ENCODE measurements at places on chromosomes 11 and 22.

- no peak for DNase-seq
Observed at GRCh38 chr11:38900211-38900610, 2302.2 kb upstream of the RAG2 start.

DNA sequence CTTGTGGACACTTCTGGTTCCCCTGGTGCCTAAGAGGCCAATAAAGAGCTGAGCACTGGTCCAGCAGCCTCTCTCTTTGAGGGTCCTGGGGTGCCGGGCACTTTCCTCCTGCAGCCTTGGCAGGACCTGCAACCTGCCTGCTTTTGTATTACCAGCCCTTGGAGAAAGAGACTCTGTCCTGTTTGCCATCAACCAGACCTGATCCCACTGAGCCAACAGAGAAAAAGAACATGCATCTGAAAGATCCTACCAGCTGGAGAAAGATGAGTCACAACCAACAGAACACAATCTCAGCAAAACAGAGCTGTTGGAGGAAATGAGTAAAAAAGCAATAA lies 321.0 kb downstream of the DDX10 start:
- no peak for DNase-seq

- DNase-seq, result no peak
Observed at GRCh38 chr11:27309046-27309445, 54.0 kb downstream of the CCDC34 start.

DNA sequence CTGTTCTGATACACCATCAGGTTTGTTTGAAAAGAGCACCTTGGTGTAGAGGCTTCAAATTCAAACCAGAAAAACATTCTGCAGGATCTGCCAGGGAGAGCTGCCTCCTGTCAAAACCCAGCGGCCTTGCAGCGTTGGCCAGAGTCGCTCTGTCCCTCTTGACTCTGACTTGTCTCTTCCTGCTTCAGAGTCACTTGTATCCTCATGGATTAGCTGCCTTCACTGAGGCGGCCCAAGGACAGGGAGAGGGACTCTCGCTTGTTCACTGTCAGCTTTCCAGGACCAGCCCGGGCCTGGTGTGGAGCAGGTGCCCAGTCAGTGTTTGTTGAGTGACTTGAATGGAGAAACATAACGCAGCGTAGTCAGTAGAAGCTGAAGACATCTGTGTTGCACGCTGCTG lies 18.0 kb downstream of the TBC1D22A start:
- no peak for DNase-seq

DNA sequence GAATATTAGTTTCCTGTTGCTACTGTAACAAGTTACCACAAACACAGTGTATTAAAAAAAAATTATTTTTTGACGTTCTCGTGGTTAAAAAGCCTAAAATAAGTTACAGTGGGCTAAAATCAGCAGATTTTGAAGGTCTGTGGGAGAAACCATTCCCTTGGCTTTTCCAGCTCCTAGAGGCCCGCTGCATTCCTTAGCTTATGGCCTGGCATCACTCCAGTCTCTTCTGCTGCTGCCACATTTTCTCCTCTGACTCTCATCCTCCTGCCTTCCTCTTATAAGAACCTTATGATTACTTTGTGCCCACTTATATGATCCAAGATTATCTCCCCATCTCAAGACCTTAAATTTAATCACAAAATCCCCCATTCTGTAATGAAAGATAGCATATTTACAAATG lies 392.7 kb downstream of the GUCY1A2 start:
- no peak for DNase-seq

DNA sequence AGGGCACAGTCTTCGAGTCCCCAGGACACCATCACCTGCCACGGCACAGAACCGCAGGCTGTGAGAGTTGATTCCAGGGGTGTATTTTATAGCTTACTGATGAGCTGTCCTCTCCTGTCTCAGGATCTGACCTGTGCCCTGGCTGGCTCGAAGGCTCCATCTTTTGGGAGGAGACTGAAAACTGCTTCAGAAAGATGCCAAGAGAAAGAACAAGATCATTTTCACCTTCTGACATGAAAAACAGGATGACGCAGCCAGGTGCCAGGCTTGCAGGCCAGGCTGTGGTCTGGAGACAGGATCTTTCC lies 2.2 kb downstream of the MRGPRD start:
- DNase-seq, result no peak

DNA sequence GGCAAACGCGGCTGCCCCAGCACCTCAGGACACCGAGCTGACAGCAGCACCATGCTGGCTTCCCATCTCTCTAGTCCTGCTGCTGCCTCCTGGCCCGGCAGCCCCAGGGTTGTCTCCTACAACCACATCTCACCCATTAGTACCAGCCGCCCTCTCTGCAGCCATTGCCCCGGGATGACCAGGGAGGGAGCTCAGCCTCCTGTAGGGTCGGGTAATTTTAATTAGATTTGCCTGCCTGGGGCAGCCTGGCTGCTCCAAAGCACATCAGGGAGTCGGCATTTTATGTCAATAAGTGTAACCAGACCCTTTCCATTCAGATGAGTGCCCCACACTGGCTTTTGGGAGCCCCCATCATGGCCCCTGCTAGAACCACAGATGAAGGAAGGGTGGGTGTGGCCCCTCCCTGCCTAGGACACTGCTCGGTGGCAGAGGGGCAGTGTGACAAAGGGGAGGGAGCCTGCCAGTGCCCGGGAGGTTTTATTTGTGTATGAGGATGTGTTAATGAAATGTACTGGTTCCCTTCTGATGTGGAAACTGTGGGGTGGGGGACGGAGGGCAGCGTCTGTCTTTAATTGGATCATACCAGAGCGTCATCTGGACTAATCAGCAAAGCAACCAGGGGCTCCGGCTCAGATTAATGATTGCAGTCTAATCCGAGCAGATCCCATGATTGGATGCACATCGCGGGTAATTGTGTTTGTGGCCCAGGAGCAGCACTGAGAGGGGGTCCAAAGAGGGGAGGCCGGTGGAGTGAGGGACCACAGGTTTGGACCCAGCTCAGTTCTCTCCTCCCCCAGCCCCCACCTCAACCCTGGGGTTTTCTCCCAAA lies 125.3 kb downstream of the FEZ1 start:
- DNase-seq, result no peak

- no peak for DNase-seq
Observed at GRCh38 chr22:47310601-47311000, 548.2 kb downstream of the TBC1D22A start.

DNA sequence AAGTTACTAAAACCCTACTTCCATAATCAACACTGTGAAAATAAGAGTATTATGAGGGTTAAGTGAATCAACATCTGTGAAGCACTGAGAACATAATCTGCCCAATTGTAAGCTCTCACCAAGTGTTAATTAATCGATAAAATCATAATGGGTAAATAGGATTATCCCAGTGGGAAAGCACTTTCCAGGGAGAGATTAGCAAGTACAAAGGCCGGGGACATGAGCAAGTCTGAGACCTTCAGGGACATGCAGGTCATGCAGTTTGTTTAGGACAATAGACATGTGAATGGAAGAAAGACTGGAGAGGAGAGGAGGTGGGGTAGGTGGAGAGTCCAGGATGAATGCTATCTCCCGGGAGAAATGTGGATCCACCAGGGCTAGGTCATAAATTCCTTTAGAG lies 57.8 kb upstream of the FIBIN start:
- DNase-seq, result no peak

- no peak for DNase-seq
Observed at GRCh38 chr11:83639995-83640758, 354.0 kb upstream of the CCDC90B start.

GRCh38 chr11:63890368-63890767 lies 26.6 kb downstream of the RCOR2 start:
- DNase-seq, result no peak

All from stimulated activated CD4-positive, alpha-beta T cell treated with anti-CD3 and anti-CD28 coated beads, Interleukin-4, amount 100 ng/mL, for 4 hours (primary cell).